CD8-positive, alpha-beta memory T cell (primary cell): ENCODE measurements at places on chromosomes 2 and 18.

DNA sequence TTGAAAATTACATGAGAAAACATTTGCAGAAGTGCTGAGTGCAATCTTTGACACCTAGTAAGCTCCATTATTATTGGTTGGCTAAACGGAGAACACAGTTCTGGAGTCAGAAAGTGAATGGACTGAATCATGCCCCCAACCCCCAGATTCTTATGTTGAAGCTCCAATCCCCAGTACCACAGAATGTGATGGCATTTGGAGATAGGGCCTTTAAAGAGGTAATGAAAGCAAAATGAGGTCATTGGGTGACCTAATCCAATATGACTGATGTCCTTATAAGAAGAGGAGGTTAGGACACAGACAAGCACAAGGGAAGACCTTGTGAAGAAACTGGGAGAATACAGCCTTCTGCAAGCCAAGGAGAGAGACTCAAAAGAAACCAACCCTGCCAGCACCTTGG is 200.9 kb upstream of the EPAS1 start:
- no peak for DNase-seq
- no peaks in the 10 kb centered on the region for H3K27me3 ChIP-seq
- no peak overlapping the region for H3K27ac ChIP-seq

DNA sequence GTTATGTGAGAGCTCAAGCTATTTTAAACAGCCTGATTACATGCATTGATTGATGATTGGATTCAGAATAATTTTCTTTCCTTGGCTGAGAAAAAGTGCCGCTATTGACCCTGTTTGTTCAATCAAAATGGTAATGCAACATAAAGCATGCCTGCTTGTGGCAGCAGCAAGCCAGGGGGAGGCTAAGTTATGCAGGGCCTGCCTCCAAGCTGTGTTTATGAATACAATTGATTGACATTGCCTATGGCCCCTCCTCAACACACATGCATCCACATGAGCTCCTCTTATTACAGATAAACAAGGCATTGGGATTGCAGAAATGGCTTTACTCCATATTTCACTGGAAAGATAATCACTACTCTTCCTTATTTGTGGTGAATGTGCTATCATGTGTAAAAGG is 395.6 kb downstream of the TDRD15 start:
- DNase-seq, result no peak
- H3K4me1 ChIP-seq, result no peaks in the 10 kb centered on the region
- H3K4me3 ChIP-seq, result no peak overlapping the region
- no peaks in the 10 kb centered on the region for H3K36me3 ChIP-seq
- no peak overlapping the region for H3K27ac ChIP-seq
- no peaks in the 10 kb centered on the region for H3K27me3 ChIP-seq

GRCh38 chr18:35121531-35121930 is 80.3 kb downstream of the MAPRE2 start:
- H3K27me3 ChIP-seq, result no peaks in the 10 kb centered on the region
- no peak overlapping the region for H3K27ac ChIP-seq
- DNase-seq, result no peak
- peaks cover under 1% of the 10 kb centered on the region for H3K36me3 ChIP-seq
- H3K4me1 ChIP-seq, result peaks cover 4% of the 10 kb centered on the region
- H3K4me3 ChIP-seq, result no peak overlapping the region

DNA sequence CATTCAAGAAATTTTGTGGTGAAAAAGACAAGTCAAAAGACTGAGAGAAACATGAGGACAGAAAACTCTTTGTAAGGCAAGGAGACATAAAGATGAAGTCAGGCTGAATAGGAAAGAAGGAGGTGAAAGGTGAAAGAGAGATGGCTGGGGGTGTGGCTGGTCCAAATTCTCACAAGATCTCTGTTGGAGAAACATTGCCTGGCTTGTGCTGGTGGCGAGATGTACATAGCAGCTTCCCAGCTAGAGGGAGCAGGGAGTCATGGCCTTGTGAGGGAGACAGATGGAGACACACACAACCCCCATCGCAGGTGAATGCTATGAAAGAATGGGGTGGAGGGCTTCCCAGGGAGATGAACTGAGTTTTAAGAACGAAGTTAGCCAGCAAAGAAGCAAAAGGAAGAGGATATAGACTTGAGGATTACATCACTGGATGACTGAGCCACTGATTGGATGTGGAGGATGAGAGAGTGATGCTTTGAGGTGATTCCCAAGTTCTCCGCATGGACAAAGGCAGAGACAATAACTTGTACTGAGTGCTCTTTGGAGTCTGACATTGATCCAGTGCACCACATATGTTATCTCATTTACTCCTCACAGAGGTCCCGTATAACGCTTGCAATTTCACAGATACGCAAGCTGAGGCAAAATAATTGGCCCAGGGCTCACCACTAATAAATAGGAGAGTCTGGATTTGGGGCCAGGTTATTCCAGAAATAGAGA is 3.7 kb upstream of the EMX1 start:
- peaks cover 28% of the 10 kb centered on the region for H3K4me1 ChIP-seq
- no peak overlapping the region for H3K4me3 ChIP-seq
- no peak for DNase-seq
- peaks cover 70% of the 10 kb centered on the region for H3K27me3 ChIP-seq

- no peak overlapping the region for H3K27ac ChIP-seq
- no peak for DNase-seq
- no peaks in the 10 kb centered on the region for H3K36me3 ChIP-seq
- H3K27me3 ChIP-seq, result no peaks in the 10 kb centered on the region
- no peaks in the 10 kb centered on the region for H3K4me1 ChIP-seq
These were observed 958.5 kb downstream of the CNTNAP5 start for GRCh38 chr2:124983595-124983994.

- no peaks in the 10 kb centered on the region for H3K36me3 ChIP-seq
- no peaks in the 10 kb centered on the region for H3K27me3 ChIP-seq
- no peak for DNase-seq
These were observed 541.9 kb downstream of the TMX3 start for GRCh38 chr18:68172842-68173549.
